ENCODE measurements at places on chromosomes 2 and 18.

GRCh38 chr2:39568561-39569006 is 97.1 kb upstream of the TMEM178A start:
- DNase-seq: no peak

GRCh38 chr2:240888130-240888889 is 7.6 kb downstream of the MAB21L4 start:
- DNase-seq: no peak

DNA sequence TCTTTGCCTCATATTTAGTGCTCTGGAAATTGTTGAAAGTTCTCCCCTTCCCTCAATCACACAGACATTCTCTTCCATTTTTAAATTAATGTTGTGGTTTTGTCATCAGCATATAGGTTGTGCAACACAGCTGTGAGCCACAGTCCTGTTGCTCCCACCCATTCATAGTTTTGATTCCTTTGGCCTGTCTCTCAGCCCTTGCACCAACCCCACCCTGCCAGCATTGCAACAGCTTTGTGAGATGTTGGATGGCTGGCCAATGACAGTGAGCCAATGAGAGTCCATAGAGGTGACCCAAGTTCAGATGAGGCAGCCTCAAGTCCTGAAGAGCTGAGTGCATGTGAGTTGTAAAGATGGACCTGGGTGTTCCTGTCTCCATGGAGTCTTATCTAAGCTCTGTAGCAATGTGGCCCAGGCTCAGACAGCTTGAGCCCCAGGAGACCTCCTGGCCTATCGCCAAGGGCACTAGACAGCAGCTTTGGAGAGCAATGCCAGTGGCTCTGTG is 775.5 kb downstream of the RNF144A start:
- DNase-seq: no peak

GRCh38 chr2:196277002-196277401 is 105.6 kb upstream of the STK17B start:
- no peak for DNase-seq

- DNase-seq: no peak
Observed at GRCh38 chr2:85584354-85584856, at the start of gene VAMP5. Gene VAMP5 (plus strand): TSS chr2:85584431. CDS start chr2:85584491, 60 bp downstream.
